ENCODE measurements at places on chromosomes 6 and 20. TPM values are rescaled to one million over a fixed set of nuclear protein-coding genes. Genes with fewer than 3 reads are reported as not detected.

FAM110A gene
- total RNA-seq: 14.9 TPM

GRCh38 chr6:85453052-85453451, 3.2 kb downstream of the NT5E start:
- DNase-seq: no peak

DNA sequence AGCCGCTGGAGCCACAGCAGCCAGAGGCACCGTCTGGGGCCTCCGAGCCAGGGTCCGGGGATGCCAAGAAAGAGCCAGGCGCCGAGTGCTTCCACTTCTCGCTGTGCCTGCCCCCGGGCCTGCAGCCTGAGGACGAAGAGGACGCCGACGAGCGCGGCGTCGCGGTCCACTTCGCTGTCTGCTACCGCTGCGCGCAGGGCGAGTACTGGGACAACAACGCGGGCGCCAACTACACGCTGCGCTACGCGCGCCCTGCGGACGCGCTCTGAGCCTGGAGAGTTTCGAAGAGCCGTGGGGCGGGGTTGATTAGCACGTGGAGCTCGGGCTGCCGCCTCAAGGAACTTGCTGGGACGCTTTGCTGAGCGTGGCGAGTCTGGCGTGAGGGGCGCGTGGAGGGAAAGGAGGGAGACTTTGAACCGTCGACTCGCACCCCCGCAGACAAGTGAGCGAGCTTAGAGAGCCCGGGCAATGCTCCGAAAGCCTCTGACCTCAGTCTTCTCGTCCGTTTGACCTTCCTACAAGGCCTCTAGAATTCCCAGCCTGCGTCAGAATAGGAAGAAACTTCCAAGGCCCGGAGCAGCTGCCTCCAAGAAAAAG, 1.3 kb downstream of the PPP1R3G start:
- no peak for DNase-seq

DNA sequence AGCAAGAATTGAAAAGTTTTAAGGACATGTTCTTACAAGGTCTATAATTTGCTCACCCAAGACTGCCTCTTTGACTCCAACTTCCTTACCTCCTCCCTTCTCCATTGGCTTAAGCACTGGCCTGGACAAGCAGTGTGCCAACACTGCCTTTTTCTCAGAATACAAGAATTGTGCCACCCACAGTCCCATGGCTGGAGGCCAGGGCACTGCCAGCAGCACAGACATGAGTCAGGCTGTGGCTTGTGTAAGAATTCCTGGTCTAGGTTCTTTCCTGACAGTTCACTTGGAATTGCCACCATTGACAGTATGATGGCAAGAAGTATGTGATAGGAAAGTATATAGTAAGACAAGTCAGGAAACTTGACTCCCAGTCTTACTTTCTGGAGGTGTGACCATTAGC, 202.7 kb upstream of the MARCKS start:
- peak; percentile 85 for DNase-seq

CRISP2 gene
- total RNA-seq: not detected

DNA sequence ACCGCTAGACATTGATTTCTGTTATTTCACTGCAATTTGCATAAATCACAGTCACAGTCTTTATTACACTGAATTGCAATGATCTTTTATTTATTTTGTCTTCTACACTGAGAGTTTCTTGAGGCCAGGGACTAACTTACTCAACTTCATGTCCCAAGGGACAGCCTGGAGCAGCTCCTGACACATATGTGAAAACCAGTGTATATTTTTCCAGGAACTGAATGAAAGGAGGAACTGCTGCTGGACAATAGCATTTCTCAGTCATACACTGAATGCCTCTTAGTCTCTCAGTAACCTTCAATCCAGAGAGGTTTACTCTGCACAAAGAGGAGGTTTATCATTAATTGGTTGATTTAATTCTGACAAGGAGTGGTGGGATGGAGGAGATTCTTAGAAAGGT, 5.9 kb downstream of the F13A1 start:
- no peak for DNase-seq

SMLR1 gene
- not detected for total RNA-seq

GRCh38 chr6:119608994-119609393, 259.4 kb upstream of the MAN1A1 start:
- no peak for DNase-seq

MCM8 gene
- total RNA-seq: 20.6 TPM

GRCh38 chr6:134080171-134080795, 27.9 kb upstream of the SLC2A12 start:
- DNase-seq: peak; percentile 26

LST1 gene
- not detected for total RNA-seq
